ENCODE measurements at places on chromosomes 2 and 18.

DNA sequence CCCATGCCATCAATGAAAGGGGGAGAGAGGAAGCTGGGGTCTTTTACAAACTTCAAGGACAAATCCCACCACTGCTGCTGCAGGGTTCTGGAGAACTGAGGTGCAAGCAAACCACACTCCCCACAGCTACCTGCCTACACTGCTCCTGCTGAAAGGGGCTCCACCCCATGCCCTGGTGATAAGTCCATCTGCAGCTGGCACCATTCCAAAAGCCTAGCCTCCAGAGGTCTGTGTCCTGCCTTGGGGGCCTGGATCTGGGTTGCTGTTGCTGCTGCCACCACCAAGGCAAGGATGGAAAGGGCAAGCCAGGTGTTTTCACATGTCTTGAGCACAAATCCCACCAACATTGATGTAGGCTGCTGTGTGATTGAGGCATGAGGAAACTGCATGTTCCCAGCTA, 97.4 kb upstream of the UBE2E3 start:
- no peak for DNase-seq

- DNase-seq = no peak
Measured at GRCh38 chr2:23757686-23758433, 169.1 kb downstream of the ATAD2B start.

DNA sequence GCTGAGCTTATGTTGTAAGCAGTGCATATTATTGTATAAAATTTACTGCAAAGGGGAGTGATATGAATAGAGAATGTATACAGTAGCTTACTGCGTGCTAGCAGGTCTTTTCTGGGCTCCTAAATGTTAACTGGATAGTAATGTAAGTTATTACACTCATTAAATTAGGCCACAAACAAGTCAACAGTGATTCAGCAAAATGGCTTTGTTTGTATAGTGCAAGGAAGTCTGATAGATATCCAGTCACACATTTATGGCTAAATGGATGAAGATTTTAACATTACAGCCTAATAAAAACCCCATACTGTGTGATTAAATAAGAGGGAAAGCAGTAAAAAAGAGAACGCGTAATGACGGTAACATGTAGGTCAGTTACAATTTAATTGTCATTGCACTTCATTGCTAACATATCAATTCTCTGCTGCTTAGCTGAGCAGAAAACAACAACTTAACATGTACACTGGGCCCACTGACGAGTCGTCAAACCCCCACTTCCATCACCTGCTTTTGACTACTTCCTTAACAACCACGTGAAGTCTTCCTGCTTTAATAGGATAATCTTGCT, 665.0 kb upstream of the FANCL start:
- DNase-seq = no peak

DNA sequence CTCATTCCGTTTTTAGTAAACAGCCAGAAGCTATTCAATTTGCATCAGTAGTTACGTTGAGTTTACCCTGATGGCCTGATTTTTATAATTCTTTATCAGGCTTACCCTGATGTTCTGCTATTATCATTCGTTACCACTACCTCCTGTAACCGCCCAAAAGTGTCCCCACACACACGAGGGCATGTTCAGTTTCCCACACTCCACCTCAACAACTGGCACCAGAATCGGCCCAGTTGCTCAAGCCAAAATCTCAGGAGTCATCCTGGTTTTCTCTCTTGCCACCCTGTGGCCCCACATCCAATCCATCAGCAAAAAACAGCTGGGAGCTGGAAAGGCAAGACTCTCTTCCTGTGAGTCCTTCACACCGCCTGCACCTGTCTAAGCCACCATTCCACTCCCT, 102.9 kb upstream of the RAB6C start:
- DNase-seq = no peak

DNA sequence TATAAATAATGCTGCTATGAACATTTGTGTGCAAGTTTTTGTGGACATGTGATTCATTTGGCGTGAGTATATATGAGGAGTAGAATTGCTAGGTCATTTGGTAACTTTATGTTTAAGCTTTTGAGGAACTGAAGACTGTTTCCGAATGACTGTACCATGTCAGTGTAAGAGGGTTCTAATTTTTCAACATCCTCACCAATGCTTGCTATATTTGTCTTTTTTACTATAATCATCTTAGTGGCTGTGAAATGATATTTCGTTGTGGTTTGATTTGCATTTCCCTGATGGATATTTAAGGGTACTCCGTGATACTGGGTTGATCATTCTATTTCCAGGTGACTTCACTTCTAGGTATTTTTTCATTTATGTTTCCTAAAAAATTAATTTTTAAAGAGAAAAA, 241.1 kb downstream of the BCL2 start:
- DNase-seq = no peak

GRCh38 chr18:76407681-76408080, 87.4 kb downstream of the ZNF516 start:
- DNase-seq = no peak

DNA sequence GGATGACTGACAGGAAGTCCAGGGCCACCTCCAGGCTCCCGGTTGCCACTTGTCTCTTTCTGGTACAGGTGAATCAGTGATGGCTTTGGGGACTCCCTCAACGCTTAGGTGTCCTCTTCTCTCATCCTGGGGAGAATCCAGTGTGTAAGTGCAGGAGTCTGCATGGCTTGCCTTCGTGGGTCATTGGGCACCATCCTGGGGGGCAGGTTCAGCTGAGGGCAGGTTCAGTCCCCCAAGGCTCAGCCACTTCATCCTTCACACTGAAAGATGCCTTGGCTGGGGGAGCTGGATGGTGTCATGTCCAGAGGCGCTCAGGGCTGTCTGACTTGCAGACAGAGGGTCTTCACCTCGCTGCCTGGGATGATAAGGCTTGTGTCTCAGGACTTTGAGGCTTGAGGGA, 29.2 kb downstream of the SH3RF3 start:
- DNase-seq = no peak

- no peak for DNase-seq
Measured at GRCh38 chr2:156673333-156673615, 237.1 kb downstream of the GPD2 start.

GRCh38 chr2:73238149-73238548, 4.0 kb downstream of the CCT7 start:
- DNase-seq = no peak

DNA sequence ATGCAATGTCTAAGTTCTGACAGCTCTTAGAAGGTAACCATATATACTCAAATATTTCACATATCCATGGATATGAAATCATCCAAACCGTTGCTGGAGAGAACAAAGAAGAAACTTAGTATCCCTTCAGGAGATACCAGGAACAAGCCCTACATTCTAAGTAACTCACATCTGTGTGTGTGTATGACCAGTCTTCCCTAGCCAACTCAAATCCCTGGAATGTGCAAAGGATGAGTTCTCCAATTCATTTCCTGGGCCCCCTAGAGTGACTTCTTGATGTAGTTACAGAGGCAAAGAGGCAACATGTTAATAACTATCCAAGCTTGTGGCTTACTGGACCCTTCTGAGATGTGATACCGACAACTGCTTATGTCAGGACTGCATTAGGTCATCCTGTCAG, 20.1 kb downstream of the TPGS2 start:
- no peak for DNase-seq

DNA sequence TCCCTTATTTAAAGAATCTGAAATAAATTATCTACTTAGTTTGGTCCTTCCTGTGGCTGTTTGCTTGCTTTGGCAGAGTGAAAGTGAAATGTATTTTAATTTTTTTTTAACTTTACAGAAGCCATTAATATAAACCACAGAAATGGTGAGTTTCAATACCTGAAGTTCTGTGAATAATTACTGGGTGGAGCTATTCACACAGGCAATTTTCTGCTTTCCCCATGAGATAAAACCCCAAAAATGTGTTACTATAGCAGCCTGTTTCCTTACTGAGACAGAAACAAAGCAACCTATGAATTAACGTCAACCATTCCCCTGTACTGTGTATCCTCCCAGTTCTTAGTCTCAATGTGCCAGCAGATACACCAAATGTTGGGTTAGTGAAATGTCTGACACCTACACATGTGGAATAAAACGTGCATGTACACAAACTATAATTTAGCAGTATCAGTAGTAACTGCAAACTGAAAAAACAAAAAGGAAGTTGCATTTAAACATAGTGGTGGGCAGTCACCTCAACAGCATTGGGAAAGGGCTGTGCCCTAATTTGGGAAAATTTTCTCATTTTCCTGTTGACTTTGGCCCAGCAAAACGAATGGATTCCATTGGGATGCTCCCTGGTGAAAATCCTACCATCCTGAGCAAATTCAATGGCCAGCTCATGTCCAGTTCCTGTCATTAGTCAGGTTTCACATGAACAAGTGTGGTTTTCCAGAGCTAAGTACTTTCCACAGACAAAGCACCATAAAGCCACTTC, 73.1 kb upstream of the RMDN2 start:
- no peak for DNase-seq

GRCh38 chr2:241274127-241274526, 41.3 kb downstream of the HDLBP start:
- DNase-seq = no peak

DNA sequence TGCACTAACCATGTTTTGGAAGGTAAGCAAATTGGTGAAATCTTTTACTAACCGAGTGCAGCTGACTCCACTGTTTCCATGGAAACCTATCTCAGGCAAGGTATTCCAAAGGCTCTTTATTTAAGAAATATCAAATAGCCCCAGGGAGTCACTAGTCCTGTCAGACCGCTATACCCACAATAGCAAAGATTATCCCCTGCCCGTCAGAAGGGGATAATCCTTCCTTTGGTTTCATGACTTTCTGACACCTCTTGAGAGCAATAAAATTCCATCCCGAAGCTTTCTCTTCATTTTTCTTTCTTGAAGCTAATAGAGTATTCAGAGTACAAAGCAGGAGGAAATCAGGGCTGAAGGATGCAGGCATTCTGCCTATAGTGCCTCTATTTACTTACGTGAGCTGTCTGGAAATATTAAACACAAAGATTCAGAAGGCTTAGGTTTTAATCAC, 34.7 kb upstream of the MAP2 start:
- no peak for DNase-seq

DNA sequence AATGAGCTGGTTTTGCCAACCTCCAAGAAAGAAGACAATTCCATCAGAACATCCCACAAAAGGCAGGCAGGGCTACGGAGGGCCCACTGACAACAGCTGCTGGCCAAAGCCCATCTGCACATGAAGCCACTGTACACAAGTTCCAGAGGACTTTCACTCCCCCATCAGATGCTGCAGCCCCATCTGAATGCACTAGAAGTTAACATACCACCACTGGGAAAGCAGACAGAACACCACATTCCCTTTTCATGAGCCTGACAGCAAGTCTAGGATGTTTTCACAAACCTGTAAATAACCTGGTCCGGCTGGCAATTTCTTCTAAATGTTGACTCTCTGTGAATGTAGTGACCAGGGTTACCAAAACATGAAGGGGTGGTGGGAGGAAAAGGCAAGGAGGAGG, 41.5 kb downstream of the CCBE1 start:
- no peak for DNase-seq

DNA sequence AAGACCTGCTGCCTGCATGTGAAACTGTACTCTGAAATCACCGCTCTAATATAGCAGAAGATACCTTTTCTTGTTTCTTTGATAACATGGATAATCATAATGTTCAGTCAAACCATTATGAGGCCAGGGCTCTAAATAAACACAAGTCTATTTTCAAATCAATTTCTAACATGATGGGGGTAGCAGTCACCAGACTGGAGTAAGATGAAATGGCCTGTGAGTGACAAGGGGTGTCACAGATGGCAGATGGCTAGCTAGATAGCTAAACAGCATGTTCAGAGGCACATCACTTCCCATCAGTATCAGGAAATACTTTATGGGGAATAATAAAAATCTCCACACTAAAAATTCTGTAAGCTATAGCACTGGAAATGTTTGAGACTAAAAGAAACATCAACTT, 14.0 kb downstream of the MBD2 start:
- no peak for DNase-seq

Data from activated CD4-positive, alpha-beta T cell treated with anti-CD3 and anti-CD28 coated beads for 4 hours (primary cell).